ENCODE measurements at places on chromosomes 1 and 21.

- DNase-seq = peak; percentile 52
Observed at GRCh38 chr21:29077651-29078090, 4.2 kb upstream of the CCT8 start.

- DNase-seq = no peak
Observed at GRCh38 chr21:41526478-41527087, 18.6 kb upstream of the TMPRSS2 start.

DNA sequence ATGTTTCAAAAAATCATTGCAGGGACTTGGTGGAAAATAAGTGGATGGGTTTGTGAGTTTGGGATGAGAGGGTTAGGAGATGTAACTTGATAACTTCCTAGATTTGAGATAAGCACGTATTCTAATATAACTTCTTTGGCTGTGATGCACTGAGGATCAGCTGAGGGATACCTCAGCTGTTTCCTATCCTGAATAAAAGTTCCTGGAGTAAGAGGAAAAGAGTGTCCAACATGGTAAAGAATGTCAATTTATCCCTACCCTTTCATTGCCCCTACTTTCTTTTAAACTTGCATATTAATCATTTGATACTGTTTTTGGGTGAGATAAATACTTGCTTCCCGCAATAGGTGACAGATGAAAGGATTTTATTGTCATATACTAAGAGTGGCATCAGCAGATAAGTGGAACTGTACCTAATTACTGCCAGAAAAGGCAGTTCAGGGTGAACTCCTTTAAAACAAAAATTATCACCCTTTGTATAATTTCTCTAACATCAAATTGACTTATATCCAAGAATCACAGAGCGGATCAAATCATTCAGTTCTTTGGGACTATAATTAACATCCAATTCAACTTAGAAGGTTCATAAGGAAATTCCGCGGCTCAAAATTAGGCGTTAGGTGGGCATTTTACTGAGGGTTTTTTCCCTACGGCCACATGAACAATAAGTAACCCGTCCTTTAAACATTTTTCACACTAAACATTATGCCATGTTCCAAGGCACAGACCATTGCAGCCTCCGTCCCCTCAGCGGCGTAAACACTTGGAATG is 1.4 kb upstream of the SUCO start:
- no peak for DNase-seq

- no peak for DNase-seq
Observed at GRCh38 chr1:116516631-116517030, 54.2 kb downstream of the CD58 start.

GRCh38 chr21:34762786-34763185 is 94.0 kb downstream of the CLIC6 start:
- no peak for DNase-seq

GRCh38 chr1:175037416-175037815 is 14.2 kb upstream of the MRPS14 start:
- DNase-seq = no peak
